Vagina (tissue), 2 donors: ENCODE measurements at places on chromosomes 6 and 20.

GRCh38 chr20:8287340-8287739 is 155.3 kb downstream of the PLCB1 start:
- no peak for DNase-seq

GRCh38 chr20:37492096-37492625 is 28.9 kb upstream of the NNAT start:
- no peak for DNase-seq

- no peak for DNase-seq
Observed at GRCh38 chr20:24357177-24357576, 112.3 kb upstream of the SYNDIG1 start.

DNA sequence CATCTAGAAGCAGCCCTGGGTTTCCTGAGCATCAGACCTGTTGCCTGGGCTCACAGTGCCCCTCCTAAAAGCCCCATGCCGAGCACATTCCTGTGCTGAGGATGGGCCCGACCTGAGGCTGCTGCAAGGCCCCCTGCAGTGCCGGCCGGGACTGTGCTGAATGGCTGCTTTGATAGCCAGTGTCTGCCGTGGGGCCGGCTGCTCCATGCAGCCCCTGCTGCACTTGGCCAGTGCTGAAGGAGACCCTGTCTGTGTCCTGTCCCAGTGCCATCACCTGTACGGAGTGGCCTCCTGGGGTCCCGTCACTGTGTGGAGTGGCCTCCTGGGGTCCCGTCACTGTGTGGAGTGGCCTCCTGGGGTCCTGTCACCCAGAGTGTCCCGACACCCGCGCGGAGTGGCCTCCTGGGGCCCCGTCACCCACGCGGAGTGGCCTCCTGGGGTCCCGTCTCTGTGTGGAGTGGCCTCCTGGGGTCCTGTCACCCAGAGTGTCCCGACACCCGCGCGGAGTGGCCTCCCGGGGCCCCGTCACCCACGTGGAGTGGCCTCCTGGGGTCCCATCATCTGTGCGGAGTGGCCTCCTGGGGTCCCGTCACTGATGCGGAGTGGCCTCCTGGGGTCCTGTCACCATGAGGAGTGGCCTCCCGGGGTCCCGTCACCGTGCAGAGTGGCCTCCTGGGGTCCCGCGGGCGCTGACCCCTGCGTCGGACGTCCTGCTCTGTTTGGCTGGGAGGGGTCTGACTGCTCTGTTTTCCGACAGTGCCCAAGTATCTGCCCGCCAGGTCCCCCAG is 7.0 kb downstream of the COL9A3 start:
- DNase-seq: no peak

GRCh38 chr6:11535801-11536230 is 1.7 kb upstream of the TMEM170B start:
- no peak for DNase-seq

GRCh38 chr20:11178946-11179654 is 505.3 kb upstream of the JAG1 start:
- no peak for DNase-seq

- DNase-seq: no peak
Observed at GRCh38 chr6:93784794-93785693, 365.7 kb upstream of the EPHA7 start.

DNA sequence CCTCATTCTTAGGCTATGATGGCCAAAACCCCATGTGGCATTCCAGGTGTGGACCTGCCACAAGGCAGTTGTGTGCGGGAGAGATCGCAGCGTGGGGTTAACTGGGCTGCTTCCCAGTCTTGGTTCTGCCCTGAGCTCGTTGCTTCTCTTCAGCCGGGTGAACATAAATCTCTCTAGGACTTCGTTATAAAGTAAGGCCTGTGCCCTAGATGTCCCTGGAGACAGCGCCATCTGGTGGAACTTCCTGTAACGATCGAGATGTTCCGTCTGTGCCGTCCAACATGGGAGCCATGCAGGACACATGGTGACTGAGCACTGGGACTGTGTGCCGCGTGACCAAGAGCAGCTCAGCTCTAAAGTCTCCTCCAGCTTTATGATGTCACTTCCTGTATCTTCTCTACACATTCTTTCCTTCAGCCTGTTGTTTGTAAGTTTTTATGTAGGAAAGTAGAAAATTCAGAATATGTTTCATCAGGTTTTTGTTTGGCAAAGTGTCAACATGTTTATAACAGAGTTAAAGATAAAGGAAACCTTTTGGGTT is 26.8 kb upstream of the RPP40 start:
- peak; percentile 85 for DNase-seq

DNA sequence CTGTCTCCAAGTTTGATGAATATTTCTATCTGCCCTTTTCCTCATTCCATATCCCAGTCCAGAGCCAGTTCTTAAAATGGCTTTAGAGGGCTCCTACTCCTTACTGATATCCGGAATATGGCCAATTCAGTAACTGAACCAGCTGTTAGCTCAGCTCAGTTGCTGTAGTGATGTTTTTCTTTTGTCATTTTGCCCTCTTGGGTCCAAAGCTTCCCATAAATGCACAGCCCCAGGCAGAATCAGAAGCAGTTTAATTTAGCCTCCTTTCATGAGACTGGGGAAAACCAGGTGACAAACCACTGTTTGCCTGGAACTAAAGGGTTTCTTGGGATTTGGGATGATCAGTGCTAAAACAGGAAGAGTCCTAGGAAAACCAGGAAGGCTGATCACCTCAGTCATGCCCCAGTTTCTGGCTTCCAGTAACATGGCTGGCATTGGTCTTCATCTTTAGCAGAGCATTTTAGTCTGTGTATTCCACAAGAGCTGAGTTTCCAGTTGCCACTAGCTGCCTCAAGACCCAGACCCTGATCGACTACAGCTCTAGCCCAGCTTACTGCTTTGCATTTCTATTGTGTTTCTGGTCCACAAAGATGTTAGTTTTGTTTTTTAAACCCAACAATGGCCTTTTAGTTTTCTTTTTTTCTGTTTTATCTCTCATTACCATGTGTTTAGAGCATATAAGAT is 40.6 kb upstream of the REV3L start:
- no peak for DNase-seq

GRCh38 chr6:46053039-46053933 is 37.6 kb upstream of the CLIC5 start:
- no peak for DNase-seq

DNA sequence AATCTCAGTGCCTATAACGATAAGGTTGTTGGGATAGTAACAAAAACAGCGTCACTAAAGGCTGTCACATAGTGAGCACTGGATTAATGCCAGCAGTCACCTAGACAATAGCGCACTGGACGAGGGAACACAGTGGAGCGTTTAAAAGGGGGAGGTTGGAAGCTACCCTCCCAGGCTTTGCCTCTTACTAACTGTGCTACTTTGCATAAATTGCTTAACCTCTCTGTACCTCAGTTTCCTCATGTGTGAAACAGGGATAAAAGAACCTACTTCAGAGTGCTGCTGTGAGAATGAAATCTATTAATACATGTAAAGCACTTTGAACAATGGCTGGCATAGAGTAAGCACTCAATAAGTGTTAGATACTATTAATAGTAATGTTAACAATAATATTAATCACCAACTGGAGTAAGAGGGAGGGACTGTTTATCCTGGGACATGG is 10.5 kb downstream of the BCL2L1 start:
- DNase-seq: no peak

DNA sequence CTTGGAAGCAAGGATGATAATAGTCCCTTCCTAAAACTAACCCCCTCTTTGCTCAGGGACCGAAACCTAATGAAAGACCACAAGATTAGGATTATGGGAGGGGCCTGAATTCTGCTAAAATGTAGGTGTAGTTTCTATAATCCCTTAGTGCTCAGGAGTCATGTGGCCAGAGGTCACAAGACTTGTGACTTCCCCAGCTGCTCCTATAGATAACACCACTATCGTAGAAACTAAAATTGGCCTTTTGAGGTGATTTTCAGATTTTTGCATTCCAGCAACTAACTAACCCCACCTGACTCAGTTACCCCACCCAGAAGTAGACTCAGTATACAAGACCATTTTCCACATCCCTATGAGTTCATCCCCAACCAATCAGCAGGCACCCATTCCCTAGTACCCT is 42.1 kb downstream of the MDN1 start:
- no peak for DNase-seq

GRCh38 chr6:5119090-5119951 is 34.2 kb downstream of the PPP1R3G start:
- no peak for DNase-seq

GRCh38 chr20:17967521-17968365 is 851 bp downstream of the SNX5 start:
- peak; percentile 91 for DNase-seq

- DNase-seq: no peak
Observed at GRCh38 chr20:54723723-54724122, 248.3 kb downstream of the DOK5 start.

DNA sequence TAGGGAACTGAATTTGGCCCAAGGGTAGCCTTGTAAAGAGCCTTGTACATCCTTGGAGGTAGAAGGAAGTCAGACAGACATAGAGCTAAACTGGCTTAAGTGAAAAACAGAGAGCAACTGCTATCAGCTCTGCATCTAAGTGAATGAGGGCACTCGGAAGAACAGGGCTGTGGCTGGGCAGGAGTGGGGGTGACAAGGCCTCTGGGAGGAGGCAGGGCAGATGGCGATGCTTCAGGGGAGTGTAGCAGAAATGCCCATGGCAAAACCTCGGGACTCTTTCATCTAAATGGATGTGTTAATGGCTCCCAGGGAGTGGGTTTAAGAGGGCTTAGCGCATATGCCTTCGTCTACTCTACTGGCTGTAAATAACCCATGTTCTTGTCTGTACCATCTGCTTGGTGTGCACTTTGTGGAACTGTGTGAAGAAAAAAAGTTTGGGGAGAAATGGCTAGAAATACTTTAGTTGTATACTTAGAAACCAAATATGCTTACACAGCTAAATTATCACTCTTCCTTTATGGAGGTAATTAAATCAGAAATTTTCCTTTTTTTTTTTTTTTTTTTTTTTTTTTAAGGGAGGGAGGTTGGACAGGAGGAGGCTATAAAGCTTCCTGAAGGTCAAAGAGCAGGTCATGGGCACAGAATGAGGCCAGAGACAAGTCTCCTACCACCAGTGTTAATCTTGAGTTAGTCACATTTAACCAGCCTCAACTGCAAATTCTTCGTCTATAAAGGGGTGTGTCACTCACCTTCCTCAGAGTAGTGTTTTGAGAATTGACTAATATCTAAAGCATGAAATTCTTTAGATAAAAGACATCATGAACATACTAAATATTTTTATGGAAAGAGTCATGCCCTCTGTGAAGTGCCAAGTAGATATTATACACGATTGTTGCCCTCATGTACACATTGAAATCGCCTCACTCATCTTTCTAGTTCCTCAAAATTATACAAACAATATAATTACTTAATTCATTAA is 60.9 kb downstream of the FYN start:
- no peak for DNase-seq

- DNase-seq: no peak
Observed at GRCh38 chr6:45419571-45420082, 41.9 kb upstream of the SUPT3H start.

DNA sequence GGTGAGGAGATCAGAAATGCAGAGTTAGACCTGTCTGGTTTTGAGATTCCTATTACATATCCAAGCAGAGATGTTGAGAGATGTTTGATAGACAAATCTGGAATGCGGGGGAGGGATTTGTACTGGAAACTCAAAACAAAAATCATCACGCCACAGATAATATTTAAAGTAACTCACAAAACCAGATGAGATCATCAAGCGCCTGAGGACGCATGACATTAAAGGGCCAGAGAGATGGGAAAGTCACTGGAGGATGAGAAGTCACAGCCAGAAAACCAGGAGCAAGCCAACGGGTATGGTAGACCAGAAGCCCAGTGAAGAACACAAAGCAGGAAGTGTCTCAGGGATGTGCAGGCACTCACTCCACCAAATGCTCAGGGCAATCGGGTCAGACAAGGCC is 87.7 kb downstream of the DLL1 start:
- DNase-seq: peak; percentile 19

- no peak for DNase-seq
Observed at GRCh38 chr6:85344996-85345395, 104.9 kb upstream of the NT5E start.

GRCh38 chr6:14757014-14757413 is 488.9 kb upstream of the JARID2 start:
- no peak for DNase-seq

GRCh38 chr6:49269190-49269589 is 193.9 kb downstream of the MMUT start:
- DNase-seq: no peak

- no peak for DNase-seq
Observed at GRCh38 chr6:167703347-167703746, 123.4 kb upstream of the AFDN start.

DNA sequence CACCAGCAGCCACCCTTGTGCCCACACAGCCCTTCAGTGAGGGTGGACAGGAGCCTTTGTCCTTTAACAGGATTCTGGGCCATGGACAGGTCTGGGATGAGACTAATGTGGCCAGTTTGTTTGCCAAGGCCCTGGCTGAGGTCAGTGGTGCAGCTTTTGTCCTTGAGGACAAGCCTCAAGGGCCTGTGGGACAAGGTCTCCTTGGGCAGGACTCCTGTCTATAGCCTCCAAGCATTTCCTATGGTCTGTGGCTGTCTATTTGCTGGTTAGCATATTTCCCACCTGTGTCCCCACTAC is 44.1 kb downstream of the SUN5 start:
- DNase-seq: no peak

- DNase-seq: no peak
Observed at GRCh38 chr20:18879262-18879661, 65.7 kb downstream of the SCP2D1 start.

- DNase-seq: no peak
Observed at GRCh38 chr6:19655744-19656143, 181.4 kb upstream of the ID4 start.

DNA sequence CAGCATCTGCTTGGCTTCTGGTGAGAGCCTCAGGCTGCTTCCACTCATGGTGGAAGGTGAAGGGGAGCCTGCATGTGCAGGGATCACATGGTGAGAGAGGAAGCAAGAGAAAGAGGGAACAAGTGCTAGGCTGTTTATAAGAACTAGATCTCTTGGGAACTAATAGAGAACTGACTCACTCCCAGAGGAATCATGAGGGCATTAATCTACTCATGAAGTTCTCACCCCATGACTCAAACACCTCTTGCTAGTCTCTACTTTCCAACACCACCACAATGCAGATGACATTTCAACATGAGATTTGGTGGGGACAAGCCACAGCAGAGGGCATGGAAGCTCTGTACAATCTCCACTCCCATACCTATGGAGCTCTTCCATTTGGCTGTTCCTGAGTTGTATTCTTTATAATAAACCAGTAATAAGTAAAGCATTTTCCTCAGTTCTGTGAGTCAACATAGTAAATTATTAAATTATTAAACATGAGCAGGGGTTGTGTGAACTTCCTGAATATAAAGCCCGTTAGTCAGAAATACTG is 524.1 kb upstream of the NRSN1 start:
- DNase-seq: no peak

DNA sequence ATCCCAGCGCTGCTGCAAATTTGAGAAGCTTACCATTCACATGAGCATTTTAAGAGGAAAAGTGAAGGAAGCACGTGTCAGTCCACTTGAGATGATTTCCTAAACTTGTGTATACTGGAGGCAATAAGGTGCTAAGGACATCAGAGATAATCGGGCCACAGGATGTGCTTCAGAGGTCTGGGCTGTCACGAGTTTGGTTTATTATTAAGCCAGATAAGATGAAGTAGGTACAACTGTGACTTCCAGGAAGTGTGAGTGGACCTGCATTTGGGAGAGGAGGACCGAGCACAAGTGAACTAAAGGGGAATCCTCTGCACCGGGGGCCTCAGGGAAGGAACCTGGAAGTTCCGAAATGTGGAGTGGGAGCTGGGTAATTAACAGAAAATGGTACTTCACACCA is 1.4 kb downstream of the SAMD5 start:
- DNase-seq: no peak

- no peak for DNase-seq
Observed at GRCh38 chr6:90859612-90860011, 272.7 kb upstream of the MAP3K7 start.
